ENCODE measurements at places on chromosomes 7 and 10. TPM values are rescaled to one million over a fixed set of nuclear protein-coding genes. Genes with fewer than 3 reads are reported as not detected.
A peak's percentile ranks its signal among the peaks of the same experiment; 100 is the strongest.

DNA sequence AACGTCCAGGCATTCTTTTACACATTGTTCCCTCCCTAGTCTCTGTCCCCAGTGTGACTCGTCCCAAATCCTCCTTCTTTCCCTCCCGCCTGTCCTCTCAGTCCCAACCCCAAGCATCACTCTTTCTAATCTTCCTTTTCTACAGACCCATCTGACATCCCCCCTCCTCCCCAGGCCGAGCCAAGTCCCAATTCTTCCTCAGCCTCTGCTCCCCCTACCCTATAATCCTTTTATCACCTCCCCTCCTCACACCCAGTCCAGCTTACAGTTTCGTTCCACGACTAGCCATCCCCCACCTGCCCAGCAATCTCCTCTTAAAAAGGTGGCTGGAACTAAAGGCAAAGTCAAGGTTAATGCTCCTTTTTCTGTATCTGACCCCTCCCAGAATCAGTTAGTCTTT lies 95.1 kb downstream of the MACC1 start:
- DNase-seq: no peak

GRCh38 chr10:35517431-35518181 lies 87.5 kb upstream of the GJD4 start:
- DNase-seq: no peak

The SORCS1 gene
- not detected for total RNA-seq

GRCh38 chr10:48711830-48712229 lies 27.2 kb downstream of the WDFY4 start:
- DNase-seq: no peak

GRCh38 chr7:12162415-12163113 lies 48.5 kb upstream of the TMEM106B start:
- no peak for DNase-seq

DNA sequence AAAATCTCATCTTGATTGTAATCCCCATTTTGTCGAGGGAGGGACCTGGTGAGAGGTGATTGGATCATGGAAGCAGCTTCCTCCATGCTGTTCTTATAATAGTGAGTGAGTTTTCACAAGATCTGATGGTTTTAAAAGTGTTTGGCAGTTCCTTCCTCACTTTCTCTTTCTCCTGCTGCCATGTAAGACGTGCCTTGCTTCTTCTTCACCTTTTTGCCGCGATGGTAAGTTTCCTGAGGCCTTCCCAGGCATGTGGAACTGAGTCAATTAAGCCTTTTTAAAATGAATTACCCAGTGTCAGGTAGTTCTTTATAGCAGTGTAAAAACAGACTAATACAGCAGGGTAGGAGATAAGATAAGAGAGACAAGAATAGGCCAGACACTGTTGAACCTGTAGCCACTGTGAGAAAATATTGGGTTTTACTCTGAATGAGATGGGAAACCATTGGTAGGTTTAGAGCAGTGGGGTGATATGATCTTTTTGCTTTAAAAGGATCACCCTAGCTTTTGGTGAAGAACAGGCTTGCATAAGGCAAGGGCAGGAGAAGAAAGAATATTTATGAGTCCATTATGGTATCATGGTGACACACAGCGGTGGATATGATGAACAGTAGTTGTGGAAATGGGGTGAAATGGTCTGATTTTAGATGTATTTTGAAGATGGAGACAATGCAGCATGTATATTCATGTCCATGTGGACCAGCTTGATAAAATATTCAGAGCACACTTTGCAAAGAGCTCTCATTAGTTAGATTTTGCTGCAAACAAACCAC lies 11.5 kb downstream of the OR6B1 start:
- DNase-seq: no peak

The LRMDA gene
- total RNA-seq: not detected

GRCh38 chr7:28017372-28017771 lies 163.2 kb downstream of the JAZF1 start:
- DNase-seq: no peak

GRCh38 chr7:20748853-20749252 lies 37.8 kb downstream of the SP8 start:
- no peak for DNase-seq

The CTTNBP2 gene
- not detected for total RNA-seq

The CYP3A4 gene
- total RNA-seq: not detected

DNA sequence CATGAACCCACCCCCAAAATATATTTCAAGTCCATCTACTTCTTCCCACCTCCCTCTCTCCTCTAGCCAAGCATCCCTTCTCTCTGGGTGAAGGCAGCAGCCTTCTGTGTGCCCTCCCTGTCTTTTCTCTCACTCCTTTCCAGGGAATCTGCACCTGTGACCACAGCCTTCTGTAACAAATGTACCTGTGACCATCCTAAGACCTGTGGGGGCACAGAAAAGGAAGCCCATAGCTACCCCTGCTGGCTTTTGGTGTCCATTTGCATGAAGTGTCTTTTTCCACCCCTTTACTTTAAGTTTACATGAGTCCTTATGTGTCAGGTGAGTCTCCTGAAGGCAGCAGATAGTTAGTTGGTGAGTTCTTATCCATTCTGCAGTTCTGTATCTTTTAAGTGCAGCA lies 2.0 kb upstream of the TBXAS1 start:
- DNase-seq: peak; percentile 20

- no peak for DNase-seq
Observed at GRCh38 chr7:42227541-42227935, 9.5 kb downstream of the GLI3 start.

The GJD4 gene
- total RNA-seq: not detected

GRCh38 chr10:63711867-63712716 lies 190.9 kb downstream of the REEP3 start:
- DNase-seq: no peak

DNA sequence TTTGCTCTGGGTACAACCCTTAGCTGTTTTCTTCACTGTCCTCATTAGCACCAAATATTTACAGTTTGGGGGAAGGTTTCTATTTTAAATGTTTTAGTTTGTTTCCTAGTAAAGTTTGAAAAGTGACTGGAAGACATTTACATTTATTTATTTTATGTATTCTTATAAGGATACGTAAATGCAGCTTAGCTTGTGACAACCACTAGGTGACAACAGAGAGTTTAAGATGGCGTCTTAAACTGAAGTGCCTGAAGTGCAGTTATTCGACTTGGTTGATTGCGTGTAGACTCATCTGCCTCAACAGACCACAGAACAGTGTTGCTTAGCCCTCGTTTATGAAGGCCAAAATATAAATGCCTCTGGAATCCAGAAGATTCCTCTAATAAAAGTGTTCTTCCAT lies 378.2 kb upstream of the MYO3A start:
- peak; percentile 2 for DNase-seq

DNA sequence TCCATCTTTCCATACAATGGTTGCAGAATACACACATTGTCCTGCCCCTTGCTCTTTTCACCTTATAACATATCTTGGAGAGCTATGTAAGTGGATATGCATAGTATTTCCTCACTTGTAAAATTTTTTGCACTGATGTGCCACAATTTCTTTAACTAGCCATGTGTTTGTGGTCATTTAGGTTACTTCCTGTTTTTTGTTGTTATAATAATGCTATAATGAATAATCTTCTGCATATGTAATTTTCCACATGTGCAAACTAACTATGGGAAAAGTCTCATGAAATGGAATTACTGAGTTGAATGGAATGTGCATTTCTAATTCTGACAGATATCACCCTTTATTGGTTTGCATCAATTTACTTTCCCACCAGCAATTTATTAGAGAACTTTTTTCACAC lies 2.8 kb downstream of the TAS2R41 start:
- DNase-seq: no peak
